ENCODE measurements at places on chromosomes 7 and 10. TPM values are rescaled to one million over a fixed set of nuclear protein-coding genes. Genes with fewer than 3 reads are reported as not detected.

Gene OPALIN
- not detected for polyA plus RNA-seq

Gene PRSS37
- not detected for polyA plus RNA-seq

Gene SEPHS1
- 15.5 TPM for polyA plus RNA-seq

Gene SMARCD3
- polyA plus RNA-seq = 8.9 TPM

Gene CALD1
- polyA plus RNA-seq = not detected

Gene RAB19
- polyA plus RNA-seq = 3.3 TPM

Gene C10orf105
- not detected for polyA plus RNA-seq

Gene ZNF37A
- polyA plus RNA-seq = 4.8 TPM

Gene PAX4
- not detected for polyA plus RNA-seq

Gene SIRT1
- 24.0 TPM for polyA plus RNA-seq

Gene TCF7L2
- 3.1 TPM for polyA plus RNA-seq

Gene CDC14C
- polyA plus RNA-seq = not detected

Gene SEMA3D
- polyA plus RNA-seq = not detected

Gene ACTL6B
- polyA plus RNA-seq = not detected

Gene TEX47
- not detected for polyA plus RNA-seq

Gene PRR15
- polyA plus RNA-seq = not detected

Gene PIK3AP1
- 0.46 TPM for polyA plus RNA-seq

Gene PKD2L1
- polyA plus RNA-seq = 0.10 TPM

Gene EFCAB10
- polyA plus RNA-seq = not detected

Gene CD36
- 0.16 TPM for polyA plus RNA-seq

Gene KCNIP2
- 0.27 TPM for polyA plus RNA-seq

Gene SPDYE16
- 0.25 TPM for polyA plus RNA-seq

Gene ARHGAP22
- polyA plus RNA-seq = not detected

Gene CFAP43
- polyA plus RNA-seq = not detected

Gene BMI1
- polyA plus RNA-seq = 28.0 TPM

Gene CNNM2
- polyA plus RNA-seq = 6.7 TPM

Gene HYAL4
- polyA plus RNA-seq = not detected

Gene PROSER2
- 3.0 TPM for polyA plus RNA-seq

Gene GDF2
- not detected for polyA plus RNA-seq

Gene ATP5F1C
- polyA plus RNA-seq = 369 TPM

Gene CDK1
- 1.5 TPM for polyA plus RNA-seq

Gene GIMAP8
- polyA plus RNA-seq = 26.0 TPM

Gene LRRC18
- not detected for polyA plus RNA-seq

Gene OR6V1
- not detected for polyA plus RNA-seq

Gene PRF1
- 19.3 TPM for polyA plus RNA-seq

Gene SORBS1
- 0.75 TPM for polyA plus RNA-seq
